ENCODE measurements at places on chromosomes 2 and 18.
A peak's percentile ranks its signal among the peaks of the same experiment; 100 is the strongest.

GRCh38 chr2:184256611-184257010, 341.7 kb upstream of the ZNF804A start:
- DNase-seq = no peak

DNA sequence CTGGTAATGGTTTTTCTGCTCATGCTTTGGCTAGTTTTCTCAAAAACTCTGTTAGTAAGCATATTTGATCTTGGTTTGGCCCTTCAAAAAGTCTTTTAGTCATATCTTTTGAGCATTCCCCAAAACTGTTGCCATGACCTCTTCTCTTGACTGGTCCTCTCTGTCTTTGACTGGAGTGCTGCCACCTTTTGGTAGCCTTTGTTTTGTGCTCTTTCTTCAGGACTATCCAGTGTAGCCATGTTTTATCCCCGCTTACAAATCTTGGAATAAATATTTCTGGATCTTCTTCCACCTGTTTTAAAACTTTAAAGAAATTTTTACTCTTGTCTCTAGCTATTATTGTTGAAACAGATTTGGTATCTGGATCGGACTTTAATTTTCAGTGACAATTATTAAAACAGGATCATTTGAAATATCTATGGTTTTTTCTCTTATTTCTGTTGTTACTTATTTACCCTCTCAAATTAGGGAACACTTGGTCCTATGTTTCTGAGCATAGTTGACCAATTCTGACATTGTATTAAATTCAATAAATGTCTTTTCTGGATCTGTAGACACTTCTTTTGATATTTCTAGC, 965 bp upstream of the ELOA2 start:
- DNase-seq = no peak

GRCh38 chr2:42838133-42838532, 45.8 kb upstream of the HAAO start:
- DNase-seq = no peak

DNA sequence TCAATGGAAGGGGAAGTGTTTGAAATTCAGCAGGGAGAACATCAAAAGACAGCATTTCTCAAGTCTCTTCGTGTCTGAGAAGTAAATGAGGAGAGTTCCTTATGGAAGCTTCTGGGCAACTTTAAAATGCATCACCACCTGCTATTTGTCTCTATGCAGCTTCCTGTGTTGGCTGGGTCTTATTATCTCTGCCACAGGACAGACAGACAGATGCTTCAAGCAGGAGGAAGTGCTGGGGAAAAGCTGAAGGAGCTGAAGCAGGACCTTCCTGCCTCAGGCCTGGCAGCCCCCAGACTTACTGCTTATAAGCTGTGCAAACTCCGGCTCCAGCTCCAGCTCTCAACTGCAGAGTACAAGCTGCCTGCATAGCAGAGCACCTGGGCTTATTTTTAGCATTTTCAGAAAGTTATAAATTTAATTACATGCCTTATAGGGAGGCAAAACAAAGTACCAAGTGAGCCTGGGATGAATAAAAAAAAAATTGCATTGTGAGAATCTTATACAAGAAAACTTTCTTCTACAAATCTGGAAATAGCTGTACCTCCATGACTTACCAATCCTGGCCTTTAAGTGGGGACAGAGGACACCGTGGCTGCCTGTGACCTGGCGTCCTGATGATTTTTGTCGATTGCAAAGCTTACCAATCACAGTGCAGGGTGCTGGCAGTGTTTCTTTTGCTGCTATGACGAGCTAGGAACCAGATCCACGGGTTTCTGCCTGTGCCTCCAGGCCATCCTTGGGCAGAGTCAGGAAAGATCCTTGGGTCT, 206.3 kb downstream of the SEPTIN10 start:
- no peak for DNase-seq

DNA sequence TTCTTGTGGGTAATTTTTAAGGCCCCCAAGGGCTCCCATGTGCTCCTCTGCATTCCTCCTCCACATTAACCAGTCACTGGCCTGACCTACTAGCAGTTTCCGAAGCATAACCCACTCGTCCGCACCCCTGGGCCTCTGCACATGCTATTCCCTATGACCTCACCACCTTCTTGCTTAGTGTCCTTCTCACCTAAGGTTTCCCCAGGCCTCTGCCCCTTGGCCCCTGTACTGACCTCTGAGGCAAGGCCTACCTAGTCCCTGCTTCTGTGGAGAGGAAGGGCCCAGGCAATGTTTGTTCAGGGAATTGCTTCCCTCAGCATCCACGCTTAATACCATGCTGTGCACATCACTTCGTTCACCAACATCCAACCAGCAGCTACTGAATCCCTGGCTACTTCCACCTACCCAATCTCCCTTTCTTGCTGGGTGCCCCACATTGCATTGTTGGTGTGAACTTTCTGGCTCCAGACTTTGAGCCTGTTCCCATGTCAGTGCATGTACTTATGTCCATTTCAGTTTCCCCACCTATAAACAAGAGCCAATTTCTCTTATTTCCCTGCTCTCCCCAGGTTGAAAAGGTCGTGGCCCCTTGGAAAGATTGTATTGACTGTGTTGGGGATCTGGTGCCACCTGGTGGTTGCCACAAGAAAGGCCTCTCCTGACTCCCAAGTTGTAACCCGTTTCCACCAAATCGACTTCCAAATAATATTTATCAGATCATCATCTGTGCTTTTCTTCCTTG, 19.2 kb upstream of the TMEM177 start:
- DNase-seq = no peak

- DNase-seq = peak; percentile 40
These were observed at the start of gene CYTIP for GRCh38 chr2:157443795-157444640. Gene CYTIP, minus strand, starts transcription at chr2:157444089. Its CDS starts 69 bp downstream, at chr2:157444020.

GRCh38 chr2:237673130-237674001, 46.0 kb downstream of the LRRFIP1 start:
- DNase-seq = peak; percentile 62

- no peak for DNase-seq
These were observed 243.0 kb downstream of the CELF4 start for GRCh38 chr18:37322492-37323035.

- DNase-seq = no peak
These were observed 1052.6 kb upstream of the PIK3C3 start for GRCh38 chr18:40902436-40902835.

- DNase-seq = no peak
These were observed 66.4 kb downstream of the UBE2E3 start for GRCh38 chr2:181046833-181047232.

- no peak for DNase-seq
These were observed 18.5 kb downstream of the ZBTB7C start for GRCh38 chr18:48390641-48391040.

DNA sequence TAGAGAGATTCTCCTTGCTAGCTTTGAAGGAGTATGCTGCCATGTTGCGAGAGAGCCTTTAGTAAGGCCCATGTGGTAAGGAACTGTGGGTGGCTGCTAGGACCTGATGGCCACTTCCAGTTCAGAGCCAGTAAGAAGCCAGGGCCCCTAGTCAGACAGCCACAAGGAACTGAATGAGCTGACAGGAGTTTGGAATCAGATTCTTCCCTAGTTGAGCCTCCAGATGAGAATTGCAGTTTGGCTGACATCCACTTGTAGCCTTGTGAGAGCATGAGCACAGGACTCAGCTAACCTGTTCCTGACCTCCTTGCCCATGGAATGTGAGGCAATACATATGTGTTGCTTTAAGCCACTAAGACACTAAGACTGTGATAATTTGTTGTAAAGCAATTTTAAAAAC, 1.2 kb upstream of the WDR7 start:
- DNase-seq = no peak

DNA sequence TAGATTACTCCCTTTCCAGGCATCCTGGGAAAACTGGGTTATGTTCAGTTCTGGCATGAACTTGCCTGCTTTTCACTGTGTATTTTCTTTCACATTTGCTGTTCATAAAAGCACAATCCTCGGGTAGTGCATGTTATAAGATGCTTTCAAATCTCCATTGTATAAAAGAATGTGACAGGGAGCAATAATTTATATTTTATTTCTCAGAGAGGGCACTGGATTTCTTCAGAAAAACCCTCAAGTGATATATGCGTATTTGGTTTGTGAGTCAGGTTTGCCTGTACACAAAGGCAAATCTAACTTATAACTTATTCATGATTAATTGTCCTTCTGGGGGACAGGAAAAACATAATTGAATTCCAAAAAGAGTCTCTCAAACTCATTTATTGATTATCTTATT, 440.7 kb upstream of the MMADHC start:
- no peak for DNase-seq

DNA sequence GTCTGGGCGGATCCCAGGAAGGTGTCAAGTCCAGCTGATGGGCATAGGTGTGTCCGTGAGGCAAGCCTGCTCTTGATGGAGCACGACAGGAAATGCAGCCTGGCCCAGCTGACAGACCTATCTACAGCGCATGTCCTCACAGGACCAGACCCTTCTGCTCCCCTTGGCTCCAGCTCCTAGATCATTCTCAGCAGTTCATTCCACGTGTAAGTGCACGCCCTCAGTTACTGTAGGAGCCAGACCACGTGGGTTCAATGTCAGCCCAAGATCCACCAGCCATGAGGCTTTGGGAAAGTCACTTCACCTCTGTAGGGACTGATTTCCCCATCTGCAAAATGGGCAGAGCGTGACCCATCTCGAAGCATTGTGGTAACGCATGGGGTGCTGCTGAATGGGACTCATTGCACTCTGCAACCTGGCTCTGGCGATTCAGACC, 47.8 kb downstream of the TMEM17 start:
- DNase-seq = no peak

GRCh38 chr2:174963437-174964400, 41.5 kb downstream of the CHN1 start:
- no peak for DNase-seq

GRCh38 chr2:184444623-184445223, 153.6 kb upstream of the ZNF804A start:
- DNase-seq = no peak

Measured in activated naive CD4-positive, alpha-beta T cell (primary cell).